Left renal pelvis (tissue), 4 donors: ENCODE measurements at places on chromosomes 4 and X.
A peak's percentile ranks its signal among the peaks of the same experiment; 100 is the strongest.

- DNase-seq = no peak
These were observed 61.6 kb upstream of the DHX15 start for GRCh38 chr4:24645765-24646550.

- no peak for DNase-seq
These were observed 28.8 kb downstream of the SH3TC1 start for GRCh38 chr4:8227771-8228318.

- no peak for DNase-seq
These were observed 4.5 kb downstream of the RAB39B start for GRCh38 chrX:155259752-155260151.

DNA sequence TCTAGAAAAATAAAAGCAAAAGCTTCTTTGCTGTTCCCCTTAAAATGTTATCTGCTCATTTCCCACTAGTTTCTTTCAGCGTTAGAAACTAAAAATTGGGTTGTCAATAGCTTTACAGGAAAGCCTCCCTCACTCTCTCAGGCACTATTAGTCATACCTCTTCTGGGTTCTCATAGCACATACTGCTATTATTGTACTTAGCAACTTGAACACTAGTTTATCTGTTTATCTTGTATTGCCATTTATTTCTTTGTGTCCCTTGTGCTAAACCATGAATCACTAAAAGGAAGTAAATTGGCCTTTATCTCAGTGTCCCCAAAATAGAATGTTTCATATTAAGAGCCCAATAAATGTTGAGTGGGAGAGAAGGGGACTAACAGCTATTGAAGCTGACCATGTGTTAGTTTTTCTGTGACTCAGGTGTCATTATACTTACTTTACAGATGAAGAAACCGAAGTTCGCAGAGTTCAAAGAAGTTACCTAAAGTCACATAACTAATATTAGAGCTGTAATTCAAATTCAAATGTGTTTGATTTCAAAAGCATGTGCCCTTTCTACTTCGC, 124.8 kb upstream of the CITED1 start:
- no peak for DNase-seq

DNA sequence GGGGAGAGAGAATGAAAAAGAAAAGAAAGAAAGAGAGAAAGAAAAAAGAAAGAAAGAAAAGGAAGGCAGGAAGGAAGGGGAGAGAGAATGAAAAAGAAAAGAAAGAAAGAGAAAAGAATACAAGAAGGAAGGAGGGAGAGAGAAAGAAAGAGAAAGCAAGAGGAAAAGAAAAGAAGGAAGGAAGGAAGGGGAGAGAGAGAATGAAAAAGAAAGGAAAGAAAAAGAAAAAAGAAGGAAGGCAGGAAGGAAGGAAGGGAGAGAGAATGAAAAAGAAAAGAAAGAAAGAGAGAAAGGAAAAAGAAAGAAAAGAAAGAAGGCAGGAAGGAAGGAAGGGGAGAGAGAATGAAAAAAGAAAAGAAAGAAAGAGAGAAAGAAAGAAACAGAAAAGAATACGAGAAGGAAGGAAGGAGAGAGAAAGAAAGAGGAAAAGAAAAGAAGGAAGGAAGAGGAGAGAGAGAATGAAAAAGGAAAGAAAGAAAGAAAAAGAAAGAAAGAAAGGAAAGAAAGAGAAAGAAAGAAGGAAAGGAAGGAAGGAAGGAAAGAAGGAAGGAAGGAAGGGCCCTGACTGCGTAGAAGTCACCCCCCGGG, 15.1 kb upstream of the P2RY8 start:
- no peak for DNase-seq

DNA sequence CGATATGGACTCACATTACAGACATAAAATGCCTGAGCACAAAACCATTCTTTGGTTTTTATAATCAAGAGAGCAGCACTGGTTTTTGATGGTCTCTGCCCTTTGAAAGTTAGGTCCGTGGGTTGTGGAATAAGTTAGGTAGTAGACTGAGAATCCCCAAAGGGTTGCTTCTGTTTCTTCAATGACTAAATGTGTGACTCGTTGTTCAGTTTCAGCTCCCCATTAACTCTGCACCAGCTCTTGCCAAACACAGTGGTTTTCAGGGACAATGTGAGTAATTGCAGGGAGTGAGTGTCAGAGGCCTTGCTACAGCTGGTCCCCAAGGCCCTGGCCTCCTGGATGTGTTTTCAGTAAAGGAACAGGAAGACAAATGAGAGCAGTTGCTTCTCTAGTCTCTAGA, 24.8 kb downstream of the SMIM20 start:
- DNase-seq = no peak

DNA sequence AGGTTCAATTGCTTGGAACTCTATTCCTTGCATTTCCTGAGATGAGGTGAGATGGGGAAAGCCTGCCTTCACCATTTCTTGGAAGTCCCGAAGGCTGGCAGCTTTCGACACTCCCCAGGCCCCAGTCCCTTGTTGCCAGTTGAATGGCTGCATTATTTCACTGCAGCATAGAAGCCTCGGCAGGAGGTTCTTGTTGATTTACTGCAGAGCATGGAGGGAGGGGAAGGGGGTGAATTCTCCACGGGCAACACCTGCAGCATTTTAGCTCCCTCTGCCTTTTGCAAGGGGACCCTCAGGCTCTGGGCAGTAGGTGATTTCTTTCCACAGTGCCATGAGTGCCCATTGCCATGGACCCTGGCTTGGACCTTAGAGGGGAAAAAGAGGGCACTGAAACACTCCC, 10.7 kb upstream of the BCLAF3 start:
- no peak for DNase-seq

GRCh38 chr4:8281519-8282133, 12.1 kb downstream of the HTRA3 start:
- no peak for DNase-seq

- DNase-seq = no peak
These were observed 106.2 kb downstream of the PRRG1 start for GRCh38 chrX:37455381-37455780.

- DNase-seq = no peak
These were observed 583.3 kb upstream of the TENM3 start for GRCh38 chr4:181659876-181660275.

DNA sequence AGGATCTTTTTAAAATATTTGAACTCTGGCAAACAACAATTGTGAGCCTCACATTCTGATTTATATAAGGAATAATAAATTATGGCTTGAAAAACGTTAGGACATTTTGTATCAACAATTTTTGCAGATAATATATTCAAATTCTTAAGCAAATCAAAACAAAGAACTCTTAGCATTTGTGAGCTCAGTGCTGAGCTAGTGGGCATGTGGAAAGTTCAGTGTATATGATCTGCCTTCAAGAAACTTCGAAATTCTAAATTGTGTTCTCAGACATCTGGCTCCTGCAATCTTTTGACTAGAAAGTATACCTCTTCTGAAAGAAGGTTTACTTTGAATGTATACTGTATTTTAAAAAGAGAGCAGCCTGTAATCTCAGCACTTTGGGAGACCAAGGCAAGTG, 122.3 kb upstream of the NEIL3 start:
- no peak for DNase-seq

DNA sequence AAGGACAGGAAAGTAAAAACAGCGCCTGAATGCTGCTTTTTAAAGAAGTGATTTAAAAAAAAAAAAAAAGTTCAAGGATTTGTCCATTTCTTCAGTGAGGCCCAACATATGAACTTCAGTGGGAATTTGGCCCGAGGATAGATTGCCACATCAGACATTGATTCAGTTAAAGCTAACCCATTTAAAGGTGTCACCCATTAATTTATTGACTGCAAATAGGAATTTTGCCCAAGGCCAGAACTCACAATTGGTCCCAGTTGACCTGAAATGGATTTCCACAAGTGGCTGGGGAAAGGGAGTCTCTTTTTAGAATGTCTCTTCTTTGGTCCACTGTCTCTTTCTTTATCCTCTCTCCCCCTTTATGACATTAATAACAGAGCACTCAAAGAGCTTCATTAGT, 86.5 kb upstream of the RPL34 start:
- no peak for DNase-seq

DNA sequence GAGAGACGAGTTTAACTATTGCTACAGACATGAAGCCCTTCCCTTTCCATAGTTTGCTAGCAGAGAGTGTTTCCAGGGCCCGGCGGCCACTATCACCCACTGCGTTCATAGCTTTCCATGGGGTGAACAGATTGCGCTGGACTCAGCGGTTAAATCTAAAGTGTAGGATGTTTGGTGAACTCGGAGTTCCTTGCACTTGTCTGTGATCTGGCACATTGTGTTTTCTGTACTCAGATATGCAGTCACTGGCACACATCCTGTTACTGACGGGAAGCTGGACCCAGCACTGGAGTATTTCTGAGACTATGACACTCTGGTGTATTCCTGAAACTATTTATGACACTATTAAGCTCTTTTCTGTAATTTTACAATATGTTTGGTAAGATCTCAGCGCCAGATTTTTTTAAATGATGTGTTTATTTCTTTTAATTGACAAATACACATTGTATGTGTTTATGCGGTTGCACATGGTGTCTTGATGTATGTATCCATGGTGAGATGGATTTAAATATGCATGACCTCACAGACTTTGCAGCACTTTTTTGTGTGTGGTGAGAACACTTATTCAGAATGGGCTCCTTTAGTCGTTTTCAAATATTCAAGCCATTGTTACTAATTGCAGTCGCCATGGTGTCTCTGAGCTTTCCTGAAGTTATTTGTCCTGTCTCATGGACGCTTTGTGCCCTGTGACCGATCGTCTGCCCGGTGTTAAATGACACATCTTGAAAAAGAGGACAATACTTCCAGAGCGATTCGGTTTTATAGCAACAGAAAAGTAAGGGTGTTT, 14.1 kb downstream of the CD99 start:
- DNase-seq = no peak

GRCh38 chrX:102627640-102628039, 23.6 kb upstream of the GPRASP1 start:
- no peak for DNase-seq

- DNase-seq = no peak
These were observed 378.6 kb upstream of the EPHA5 start for GRCh38 chr4:66048861-66049260.

DNA sequence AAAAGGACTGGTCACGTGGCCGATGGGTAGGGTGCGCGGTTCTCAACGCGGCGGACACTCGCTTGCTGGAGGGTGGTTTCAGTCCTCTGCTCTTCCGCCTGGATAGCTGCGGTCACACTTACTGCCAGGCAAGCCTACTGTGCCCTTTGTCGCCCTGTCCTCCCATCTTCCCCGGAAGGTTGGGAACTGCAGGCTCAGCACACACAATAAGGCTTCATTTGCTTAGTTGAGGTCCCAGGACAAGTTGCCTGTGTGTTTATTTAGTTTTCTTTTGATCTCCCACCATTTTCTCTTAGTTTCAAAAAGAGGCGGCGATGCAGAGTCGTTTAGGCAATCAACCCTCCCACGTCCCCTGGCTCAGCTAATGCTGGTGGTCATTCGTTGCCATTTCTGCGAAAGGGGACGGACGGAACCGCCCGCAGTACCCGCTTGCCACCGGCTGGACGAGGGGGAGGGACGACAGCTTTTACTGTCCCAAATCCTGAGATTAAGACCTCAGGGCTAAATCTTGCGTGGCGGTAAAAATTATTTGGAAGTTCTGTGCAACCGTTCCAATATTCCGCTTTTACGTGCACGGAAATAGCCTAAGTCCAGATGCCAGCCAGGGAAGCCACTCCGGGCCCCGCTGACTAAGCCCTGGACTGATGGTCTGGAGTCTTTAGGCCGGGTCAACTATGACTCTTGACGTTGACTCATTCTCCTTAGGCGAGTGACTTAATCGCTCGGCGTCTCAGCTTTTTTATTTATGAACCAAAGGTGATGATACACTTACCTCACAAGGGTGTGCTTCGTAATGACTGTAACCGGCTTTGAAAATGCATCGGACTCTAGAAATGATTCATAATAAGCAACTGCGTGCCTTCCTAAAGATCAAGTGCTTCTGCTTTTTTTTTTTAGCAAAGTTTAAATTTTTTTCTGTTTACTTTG, 671 bp upstream of the EIF4E start:
- DNase-seq = no peak

DNA sequence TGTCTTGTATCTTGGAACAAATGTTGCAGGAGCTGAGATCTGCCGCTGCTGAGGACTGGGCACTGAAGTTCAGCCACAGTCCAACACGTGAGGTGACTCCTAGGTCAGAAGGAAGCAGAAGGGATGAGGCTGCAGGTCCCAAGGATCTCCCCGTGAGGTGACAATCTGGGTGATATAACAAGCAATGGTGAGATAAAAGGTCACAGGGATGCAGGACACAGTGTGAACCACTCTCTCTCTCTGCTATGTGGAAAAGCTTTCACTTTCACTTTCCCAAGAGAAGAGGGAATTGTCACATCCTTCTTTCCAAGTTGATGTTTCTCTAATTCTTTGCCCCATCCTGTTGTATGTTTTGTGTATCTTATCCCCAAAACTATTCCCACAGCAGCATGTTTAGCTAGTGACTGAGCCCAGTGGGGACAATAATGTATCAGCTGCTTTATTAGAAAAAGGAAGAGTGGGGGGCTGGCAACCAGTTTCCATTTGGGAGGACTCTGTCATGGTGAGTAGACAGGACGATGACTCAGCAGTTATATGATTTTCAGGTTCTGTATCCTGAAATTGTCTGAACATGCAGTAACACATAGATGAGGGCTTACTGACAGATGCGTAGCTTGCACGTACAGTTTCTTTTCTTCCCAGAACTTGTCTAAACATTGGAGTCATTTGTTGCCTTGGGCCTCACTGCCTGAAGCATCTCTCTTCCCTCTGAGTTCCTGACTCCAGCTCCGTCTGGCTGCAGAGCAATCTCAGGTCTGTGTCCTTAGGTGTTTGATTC, 1415.8 kb upstream of the TENM3 start:
- DNase-seq = peak; percentile 10

- no peak for DNase-seq
These were observed 102.0 kb downstream of the ELOVL6 start for GRCh38 chr4:110096405-110096804.

GRCh38 chrX:77440330-77440729, 6.9 kb upstream of the FGF16 start:
- DNase-seq = no peak

DNA sequence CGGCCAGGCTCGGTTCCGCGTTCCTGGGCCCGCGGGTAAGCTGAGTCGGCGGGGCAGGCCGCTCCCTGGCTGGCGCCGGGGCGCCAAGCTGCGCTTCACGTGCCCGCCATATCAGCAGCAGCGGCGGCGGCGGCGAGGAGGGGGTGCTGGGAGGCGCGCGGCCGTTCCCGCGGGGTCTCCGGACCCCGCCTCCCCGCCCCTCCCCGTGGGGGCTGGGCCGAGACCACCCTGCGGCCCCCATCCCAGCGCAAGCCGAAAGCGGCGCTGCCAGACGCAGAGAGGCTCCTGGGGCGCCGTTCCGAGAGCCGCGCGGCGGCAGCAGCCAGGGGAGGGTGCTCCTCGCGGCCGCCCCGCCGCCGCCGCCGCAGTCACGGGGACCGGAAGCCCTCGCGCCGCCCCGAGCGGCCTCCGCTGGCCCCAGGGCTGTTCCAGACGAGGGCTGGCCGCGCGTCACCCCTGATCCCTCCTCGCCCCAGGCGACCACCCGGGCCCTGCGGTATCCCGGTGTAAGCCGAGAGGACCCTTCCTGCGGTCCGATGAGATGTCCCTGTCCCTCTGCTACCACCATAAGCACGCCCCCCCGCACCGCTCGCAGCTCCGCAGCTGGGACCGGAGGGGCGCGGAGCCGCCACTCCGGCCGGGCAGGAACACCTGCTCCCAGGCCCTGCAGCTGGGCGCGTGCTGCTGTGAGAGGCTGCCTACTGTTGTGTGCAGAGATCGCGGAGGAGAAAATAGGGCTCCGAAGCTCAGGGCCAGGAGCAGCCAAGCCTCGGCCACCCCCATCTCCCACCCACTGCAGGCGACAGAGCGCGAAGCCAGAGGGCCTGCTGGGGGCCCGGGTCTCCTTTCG, 7.5 kb upstream of the BCOR start:
- no peak for DNase-seq
